ENCODE measurements at places on chromosomes 7 and 10.

DNA sequence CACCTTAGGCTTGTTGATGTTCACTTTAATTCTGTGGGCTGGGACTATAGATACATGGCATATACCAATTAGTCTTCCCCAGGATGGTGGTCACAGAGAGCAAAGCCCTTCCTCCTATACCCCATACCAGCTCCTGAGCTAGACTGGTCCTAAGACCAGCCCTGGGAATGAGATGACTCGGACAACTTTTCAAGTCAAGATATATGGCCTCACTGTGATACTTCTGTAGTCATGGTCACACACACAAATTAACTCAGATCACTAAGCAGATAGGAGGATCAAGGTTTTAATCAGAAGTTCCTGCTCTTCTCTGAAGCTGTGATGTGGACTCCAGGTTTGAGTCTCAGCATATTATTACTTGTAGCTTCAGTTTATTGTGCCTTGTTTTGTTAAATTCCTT lies 53.1 kb downstream of the SLK start:
- DNase-seq = no peak

- DNase-seq = peak; percentile 13
Measured at GRCh38 chr10:5818894-5819293, 5.7 kb upstream of the GDI2 start.

DNA sequence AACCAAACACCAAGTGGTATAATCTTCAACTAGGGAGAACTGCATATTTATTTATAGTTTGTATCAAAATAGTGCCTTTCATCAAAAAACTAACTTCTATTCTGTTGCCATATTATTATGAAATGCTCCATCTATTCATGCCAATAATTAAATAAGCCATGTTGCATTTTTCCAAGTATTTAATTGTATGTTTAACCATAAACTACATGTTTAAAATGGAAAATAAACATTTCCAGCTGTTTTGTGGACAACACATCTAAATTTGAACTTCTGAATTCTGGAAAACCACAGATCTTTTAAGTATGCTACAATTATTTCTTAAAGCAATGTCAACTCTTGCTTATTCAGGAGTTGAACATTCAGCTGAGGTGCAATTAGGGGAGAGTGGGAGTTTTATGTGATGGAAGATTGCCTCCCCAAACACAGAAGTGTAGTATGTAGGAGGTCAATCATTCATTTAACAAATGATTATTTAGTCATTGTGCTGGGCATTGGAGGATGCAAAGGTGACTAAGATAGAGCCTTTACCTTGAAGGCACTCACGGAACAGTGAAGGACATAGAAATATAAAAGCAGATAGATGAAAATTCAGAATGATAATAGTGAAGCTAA lies 80.7 kb upstream of the PPP1R3C start:
- no peak for DNase-seq

DNA sequence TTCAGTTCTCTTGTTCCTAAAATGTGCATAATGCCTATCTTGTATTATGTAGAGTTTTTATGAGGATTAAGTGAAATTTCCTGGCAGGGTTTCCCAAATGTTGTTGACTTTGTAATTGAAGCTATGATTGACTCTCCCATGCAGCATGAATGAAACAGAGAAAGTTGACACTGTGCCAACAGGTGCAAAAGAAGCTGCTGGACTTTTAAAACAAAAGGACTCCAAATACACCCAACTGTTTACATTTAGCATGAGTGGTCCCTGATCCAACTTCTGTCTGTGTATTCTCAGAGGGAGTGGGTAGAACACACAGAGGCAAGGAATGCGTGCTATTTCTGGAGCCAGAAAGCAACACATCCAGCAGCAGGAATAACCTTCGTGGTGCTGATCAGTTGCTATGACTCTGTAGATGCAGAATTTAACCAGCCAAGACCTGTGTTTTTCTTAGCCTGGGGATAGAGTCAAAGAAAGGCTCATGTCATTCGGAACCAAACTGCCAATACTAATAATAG lies 14.4 kb upstream of the RBM20 start:
- no peak for DNase-seq

DNA sequence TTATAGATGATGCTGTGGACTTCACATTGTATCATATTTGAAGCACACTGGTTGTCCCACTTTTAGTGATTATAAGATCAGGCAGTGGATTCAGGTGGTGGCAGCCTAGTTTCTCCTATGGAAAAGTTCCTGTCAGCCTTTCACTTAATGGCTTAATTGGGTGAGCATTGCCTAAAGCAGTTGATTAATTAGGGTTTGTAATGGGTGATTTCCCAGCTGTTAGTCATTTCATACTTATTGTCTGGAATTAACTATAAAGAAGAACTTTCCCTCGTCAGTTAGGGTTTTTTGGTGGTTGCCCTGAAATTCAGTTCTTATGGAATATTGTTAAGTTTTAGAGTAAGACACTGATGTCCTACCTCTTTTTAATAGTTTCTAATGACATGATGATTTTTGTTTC lies 78.8 kb downstream of the SLC25A40 start:
- DNase-seq = no peak

DNA sequence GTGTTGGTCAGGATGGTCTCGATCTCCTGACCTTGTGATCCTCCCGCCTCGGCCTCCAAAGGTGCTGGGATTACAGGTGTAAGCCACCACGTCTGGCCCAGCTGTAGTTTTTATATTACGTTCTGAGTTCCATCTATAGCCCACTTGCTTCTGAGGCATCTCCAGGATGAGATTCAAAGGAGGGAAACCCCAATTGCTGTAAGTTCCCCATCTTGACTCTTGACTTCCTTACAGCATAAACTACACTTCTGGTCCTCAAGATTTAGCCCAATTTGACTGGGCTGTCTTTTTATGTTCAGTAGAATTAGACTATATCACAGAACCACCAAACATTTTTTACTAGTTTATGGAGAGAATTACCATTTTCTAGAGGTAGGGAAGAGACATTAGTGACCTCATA lies 44.3 kb downstream of the CCM2 start:
- no peak for DNase-seq

GRCh38 chr10:132974886-132975830 lies 32.8 kb upstream of the CFAP46 start:
- no peak for DNase-seq

GRCh38 chr10:13956826-13957225 lies 370.1 kb downstream of the PRPF18 start:
- peak; percentile 24 for DNase-seq

- DNase-seq = no peak
Measured at GRCh38 chr7:154693661-154694060, 309.3 kb downstream of the PAXIP1 start.

DNA sequence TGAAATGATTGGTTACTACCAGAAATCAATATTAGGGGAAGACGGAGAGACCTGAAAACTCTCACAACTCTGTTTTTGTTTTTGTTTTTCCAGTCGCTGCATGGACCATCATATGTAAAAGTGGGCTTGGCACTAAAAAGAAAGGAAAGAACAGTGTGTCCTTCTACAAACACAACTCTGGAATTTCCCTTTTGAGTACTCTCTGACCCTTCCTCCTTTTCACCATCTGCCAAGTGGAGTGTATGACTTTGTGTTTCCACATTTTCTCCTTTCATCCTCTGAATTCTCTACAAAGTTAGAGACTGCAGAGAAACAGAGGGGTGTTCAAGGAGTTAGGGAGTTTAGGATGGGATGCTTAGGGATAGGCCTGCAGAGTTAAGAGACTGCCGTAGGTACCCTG lies 92.0 kb downstream of the MDFIC start:
- no peak for DNase-seq

DNA sequence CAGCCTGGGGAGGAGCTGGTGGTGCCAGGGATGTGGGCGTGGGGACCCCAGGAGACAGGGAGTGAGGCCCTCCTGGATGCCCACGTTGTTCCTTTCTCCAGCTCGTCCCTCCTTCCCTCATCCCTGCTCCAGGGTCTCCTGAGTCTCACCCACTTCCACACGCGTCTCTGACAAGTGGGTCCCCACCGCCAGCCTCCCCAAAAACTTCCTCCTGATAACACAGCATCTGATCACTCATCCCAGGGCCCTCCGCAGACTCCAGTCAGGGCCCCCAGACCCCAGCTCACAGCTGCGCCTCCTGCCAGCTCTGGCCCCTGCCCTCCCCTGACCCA lies 60.6 kb upstream of the INPP5A start:
- DNase-seq = no peak

- DNase-seq = no peak
Measured at GRCh38 chr10:11142777-11143176, 125.1 kb downstream of the CELF2 start.

- DNase-seq = no peak
Measured at GRCh38 chr7:150368884-150369747, 494 bp downstream of the REPIN1 start.

GRCh38 chr7:108460964-108461363 lies 4.7 kb upstream of the NRCAM start:
- DNase-seq = no peak

DNA sequence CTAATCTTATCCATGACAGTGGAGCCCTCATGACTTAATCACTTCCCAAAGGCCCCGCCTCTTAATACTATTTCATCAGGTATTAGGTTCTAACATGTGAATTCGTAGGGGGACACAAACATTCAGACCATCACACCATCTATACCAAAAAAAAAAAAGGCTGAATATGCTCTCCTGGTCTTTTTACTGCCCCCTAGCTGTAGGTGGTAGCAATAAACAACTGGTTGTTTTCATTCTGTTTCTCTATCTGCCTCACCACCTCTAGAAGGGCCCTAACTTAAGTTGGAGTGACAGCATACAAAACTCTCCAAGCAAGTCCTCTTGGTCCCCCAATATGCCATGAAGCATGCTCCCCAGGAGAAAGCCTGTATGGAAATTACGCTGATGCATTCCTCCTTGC lies 94.1 kb downstream of the GRM8 start:
- DNase-seq = no peak

Measured in putamen (tissue), 1 donor.